SHP77 treated with DMSO at 0.1 percent for 48 hours (cell line): ENCODE measurements at places on chromosomes 11 and 22.

DNA sequence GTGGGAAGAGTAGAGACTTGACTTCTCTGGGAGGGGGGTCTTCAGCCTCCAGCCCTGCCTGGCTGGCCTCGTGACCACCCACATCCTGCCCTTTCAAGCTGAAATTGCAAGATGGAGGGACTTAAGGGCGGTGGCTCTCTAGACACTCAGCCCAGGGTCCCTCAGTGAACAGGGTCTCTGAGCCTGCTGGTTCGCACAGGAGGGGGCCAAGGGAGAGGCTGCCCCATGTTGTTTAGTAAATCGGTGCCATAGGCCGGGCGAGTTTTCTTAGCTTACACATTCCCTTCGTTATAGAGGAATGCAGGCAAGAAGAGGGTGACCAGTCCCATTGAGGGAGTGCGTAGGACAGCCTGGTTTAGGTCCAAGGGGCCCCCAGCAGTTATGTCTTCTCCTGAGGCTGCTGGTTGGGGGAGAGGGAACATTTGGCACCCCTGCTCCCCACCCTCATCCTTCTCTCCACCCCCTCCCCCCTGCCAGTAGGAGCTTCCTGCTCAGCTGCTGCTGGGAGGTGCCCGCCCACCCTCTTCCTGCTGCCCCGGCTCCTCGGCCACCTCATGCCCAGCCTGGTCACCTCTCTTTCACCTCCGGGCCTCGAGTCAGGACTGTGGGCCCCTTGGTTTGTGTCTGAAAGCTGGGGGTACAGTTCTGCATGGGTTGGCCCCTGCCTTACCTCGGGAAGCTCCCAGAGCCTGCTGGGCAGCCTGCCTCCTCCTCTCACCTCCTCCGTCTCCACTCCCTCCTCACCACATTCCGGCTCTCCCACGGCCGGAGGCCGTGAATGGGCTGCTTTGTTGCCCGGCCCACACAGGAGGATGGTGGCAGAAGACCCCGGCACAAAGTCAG lies 3.9 kb downstream of the FRMD8 start:
- no peak for DNase-seq

GRCh38 chr11:134413826-134414731 lies 2.0 kb upstream of the B3GAT1 start:
- DNase-seq, result no peak

- DNase-seq, result no peak
Observed at GRCh38 chr11:80542704-80543103, 1101.9 kb upstream of the TENM4 start.

GRCh38 chr11:99142237-99142636 lies 121.5 kb downstream of the CNTN5 start:
- no peak for DNase-seq

GRCh38 chr11:118928870-118929500 lies 3.3 kb upstream of the BCL9L start:
- peak; percentile 35 for DNase-seq

GRCh38 chr11:128273736-128274135 lies 313.6 kb downstream of the ETS1 start:
- DNase-seq, result no peak

DNA sequence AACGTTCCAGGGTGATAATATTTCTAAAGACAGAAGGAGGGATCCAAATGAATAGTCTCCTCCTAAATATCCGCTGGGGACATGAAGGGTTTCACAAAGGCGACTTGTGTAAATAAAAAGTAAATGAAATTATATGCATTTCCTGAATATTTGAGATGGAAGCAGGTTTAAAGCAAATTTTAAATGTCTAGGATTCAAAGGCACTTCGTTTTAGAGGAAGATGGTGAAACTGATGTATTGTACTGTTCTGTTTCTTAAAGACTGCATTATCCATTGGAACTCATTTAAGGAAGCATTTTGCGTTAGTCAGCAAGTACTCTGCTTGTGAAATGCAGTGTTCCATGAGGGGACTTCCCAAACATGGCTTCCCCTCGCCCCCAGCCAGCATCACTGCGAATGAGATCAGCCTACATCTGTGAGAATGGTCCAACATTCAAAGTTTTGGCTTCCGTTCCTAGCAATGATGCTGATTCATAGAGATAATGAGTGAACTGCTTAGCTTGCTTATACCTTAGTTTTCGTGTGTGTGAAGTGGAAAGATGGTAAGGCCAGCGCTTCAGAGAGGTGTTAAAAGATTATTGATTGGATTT lies 1.5 kb downstream of the RAB39A start:
- DNase-seq, result no peak

DNA sequence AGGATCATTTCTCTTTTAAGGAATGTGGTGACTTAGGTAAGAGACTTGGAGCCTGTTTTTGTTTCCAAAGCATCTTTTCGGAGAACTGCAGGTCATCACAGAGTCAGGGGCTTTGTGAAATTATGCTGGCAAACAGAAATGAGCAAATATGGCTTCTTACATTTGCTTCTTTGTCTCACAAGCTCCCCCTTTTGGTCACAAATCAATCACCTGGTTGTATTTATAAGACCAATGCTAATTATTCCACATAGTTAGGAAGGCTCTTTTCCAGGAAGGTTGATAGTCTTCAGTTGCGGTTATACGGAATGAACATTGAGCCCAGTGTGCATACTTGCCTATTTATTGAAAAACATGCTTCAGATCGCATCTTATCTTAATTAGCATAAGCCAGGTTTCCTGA lies 34.6 kb upstream of the CEP126 start:
- DNase-seq, result no peak

GRCh38 chr11:60776167-60776566 lies 9.0 kb upstream of the MS4A10 start:
- DNase-seq, result no peak

DNA sequence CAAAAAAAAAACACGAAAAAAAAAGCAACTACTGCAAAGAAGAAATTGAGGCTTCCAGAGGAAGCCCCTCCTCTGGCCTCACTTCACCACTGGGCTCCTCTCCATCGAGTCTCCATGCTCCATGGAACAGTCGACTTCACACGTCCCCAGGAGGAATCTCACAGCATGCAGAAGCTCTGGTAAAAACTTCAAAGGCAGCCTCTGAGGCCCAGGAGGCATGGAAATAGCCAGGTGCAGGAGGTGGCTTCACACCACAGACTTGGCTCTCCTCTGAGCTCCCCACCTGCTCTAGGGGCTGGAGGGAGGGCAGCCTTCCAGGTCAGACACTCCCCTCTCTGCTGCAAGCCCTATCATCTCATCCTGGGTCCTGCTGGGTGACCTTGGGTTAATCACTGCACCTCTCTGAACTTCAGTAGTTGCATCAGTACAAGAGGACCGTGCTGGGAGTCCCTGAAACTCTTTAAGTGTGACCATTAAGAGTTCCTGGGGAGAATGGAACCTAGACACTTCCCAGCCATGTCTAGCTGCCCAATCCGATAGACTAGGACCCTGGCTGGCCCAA lies 8.2 kb downstream of the PDE2A start:
- no peak for DNase-seq

- no peak for DNase-seq
Observed at GRCh38 chr22:37014415-37014806, 4.8 kb downstream of the TST start.

DNA sequence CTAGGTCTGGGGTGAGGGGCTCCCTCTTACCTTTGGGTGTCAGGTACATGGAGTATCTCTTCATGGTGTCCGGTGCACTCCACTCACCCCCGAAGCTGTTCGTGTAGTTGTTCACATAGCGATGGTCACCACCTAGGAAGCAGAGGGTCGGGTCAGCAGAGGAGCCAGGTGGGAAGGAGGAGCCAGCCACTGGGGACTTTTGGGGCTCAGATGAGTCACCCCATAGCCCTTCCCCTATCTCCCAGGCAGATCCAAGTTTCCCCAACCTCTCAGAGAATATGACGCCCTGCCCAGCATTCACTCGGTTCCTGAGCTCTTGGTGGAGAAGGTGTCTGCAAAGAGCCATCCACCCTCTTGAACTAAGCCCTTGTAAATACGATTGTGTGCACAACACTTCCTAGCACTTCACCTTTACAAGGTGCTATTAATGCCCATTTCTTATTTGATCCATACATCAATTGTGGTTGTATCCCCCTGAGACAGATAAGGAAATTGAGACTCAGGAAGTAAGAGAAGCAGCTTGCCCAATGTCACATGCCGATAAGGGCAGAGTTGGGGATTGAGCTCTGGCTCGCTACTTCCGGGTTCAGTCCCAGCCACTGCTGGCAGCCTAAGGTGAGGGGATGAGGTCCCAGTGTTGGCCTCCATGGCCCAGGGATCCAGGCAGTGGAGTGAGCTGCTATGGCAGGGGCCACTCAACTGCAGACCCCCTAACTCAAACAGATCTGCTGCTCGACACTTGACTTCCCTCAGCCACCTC lies 14.8 kb downstream of the TRIM29 start:
- DNase-seq, result no peak

GRCh38 chr11:10058356-10058755 lies 235.7 kb downstream of the SBF2 start:
- DNase-seq, result no peak

DNA sequence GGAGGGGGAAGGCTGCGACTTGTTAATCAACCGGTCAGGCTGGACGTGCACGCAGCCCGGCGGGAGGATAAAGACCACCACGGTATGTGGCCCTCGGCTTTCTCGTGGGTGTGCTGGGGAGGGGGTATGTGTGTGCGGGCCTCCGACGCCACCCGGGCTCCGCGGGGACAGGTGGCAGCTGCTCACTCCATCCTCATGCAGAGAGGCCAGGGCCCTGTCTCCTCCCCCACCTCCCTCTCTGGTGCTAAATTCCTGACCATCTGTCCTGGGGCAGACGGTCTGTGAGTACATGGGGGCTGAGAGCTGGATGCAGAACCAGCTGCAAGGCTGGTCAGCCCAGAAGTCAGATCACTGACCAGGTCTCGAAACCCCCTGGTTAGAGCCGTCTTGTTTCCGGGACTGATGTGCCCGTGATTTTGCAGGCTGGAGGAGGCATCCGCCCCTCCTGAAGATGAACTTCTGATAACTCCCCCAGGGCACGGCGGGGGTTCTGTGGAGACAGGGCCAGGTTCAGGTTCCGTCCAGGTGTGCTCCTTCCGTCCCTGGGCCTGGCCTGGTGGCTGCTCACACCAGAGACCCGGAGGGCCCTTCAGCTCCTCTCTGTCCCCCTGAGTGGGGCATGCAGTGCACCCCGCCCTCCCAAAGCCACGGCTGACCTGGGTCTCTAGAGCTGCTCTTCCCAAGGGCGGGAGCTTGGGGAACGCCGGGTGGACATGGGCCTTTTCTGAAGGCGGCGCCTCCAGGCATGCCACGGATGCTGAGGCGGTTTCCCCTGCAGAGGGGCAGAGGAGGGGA lies 1119.7 kb downstream of the BRD1 start:
- DNase-seq, result no peak

DNA sequence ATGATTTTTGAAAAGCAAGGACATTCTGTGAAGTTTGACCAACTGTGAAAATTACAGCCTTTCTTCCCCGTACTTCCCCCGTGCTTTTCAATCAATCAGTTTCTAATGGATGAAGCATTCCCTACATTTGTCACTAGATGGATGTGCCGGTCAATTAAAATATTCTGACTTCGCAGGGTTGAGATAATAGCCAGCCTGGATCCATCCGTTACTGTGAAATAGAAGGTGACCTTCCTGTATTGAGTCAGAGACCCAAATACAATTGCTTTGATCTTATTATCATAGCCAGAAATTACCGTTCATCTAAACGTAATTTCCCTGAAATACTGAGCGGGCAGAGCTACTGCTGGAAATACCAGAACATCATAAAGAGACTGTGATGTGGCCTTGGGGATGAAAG lies 21.1 kb upstream of the PARVB start:
- no peak for DNase-seq

- no peak for DNase-seq
Observed at GRCh38 chr11:128465946-128466705, 121.2 kb downstream of the ETS1 start.

- DNase-seq, result no peak
Observed at GRCh38 chr11:64900263-64900678, 16.7 kb downstream of the ATG2A start.

- no peak for DNase-seq
Observed at GRCh38 chr11:102345904-102346303, 1.1 kb upstream of the BIRC2 start.

DNA sequence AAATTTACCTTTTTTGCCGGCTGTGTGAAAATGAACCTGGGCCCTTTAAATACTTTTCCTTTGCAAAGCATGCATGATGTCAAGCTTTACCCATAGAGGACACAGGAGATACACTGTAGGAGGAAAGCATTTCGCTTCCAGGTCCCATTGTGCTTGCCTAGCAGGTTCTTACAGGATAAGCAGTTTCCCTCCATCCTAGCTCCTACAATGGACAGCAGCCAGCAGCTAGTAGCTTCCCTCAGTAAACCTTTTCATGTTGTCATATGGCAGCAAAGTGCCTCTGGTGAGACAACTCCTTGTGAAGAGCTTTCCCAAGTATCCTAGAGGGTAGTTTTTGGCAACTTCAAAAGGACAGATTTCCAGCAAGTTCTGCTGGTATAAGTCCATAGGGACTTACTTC lies 78.4 kb downstream of the RBFOX2 start:
- no peak for DNase-seq

DNA sequence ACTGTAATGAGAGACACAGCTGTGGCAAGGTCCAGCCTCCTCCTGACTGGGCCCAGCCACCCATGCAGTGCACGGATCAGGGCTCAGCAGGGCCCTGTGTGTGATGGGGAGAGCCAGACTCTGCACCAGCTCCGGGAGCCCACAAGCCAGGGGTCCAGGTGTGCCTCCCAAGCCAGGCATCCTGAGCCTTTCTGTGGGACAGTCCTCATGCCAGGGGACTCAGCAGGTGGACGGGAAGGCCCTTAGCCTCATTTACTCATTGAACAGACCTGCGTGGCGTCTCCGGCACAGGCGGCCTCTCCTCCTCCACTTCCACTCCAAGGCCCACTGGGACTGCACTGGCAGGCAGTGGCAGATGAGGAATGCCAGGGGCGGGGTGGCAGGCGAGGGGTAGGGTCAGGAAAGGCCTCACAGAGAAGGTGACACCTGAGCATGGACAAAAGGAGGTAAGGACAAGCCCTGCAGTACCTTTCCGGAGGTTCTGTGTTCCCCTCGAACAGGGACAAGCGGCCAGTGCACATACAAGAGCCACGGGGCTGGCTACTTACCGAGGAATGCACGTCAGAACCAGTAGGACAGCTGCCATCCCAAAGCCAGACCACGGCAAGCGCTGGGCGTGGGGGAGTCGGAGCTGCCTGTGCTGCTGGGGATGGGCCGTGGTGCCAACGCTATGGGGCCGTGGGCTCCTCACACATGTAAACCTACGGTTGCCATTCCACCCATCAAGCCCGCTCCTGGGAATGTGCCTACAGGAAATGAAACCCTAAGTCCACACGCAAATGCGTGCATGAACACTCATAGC lies 52.7 kb downstream of the IGF2 start:
- no peak for DNase-seq

DNA sequence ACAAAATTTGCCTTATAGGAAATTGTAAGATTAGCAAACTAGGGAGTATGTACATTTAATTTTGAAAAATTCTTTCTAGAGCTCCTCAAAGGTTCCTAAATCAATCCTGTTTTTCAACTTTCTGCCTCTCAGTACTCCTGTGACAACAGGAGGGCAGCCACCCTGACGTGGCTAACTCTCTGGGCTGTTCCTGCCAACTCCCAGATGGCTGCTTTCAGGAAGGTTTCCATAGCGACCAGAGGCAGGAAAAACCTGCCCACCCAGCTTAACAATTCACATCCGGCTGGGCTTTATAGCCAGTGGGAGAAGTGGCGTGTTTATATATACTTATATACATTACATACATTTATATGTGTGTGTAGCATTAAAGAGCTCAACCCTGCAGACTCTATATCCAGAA lies 26.5 kb downstream of the SGSM3 start:
- no peak for DNase-seq
